T-helper 1 cell (primary cell): ENCODE measurements at places on chromosomes 4 and X.

DNA sequence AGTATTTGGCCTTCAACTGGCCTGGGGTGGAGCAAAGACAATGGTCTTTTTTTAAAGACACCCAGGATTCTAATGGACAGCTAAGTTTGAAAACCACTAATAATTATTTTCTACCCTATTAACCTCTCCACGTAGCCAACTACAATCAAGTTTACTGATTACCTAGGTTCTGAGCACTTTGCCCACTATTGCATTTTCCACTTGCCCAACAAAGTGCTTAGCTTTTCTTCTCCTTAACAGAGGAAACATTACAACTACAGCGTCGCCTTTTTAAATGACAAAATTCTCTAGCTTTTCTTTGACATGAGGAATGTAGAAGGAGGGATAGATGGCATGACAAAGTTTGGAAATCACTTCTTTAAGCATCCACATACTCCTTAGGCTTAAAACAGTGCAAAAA lies 2.0 kb downstream of the CHIC2 start:
- no peak for DNase-seq

- no peak for DNase-seq
Observed at GRCh38 chr4:82524570-82525152, 37.1 kb downstream of the TMEM150C start.

DNA sequence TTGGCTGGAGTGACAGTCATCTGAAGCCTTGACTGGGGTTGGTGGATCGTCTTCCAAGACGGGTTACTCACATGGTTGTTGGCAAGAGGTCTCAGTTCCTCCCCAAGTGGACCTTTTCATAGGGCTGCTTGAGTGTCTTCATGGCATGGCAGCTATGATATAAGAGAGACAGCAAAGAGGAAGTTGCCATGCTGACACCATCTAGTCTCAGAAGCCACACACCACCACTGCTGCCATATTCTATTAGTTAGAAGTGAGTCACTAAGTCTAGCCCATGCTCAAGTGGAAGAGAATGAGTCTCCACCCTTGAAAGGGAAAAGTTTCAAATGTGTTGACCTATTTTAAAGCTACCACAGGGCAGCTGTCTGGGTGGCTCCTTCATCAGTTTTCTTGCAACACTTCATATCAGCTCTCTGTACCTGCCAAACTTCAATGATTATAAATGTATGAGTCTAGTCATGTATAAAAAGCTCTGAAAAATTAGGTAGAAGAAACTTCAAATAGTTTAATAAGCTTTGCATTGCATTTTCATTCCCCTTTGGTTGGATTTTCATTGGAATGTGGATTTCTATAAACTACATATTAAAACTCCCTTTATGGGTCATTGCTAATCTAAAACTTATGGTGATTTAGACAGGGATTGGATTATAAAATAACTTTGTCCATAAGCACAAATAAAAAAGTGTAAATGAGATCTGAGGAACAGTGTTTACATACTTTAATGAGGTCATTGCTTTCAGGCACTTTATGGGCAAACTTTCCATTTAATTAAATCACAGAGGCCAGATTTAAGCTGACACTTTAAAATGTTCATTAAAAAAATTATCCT lies 68.0 kb upstream of the ATXN3L start:
- DNase-seq = peak; percentile 35

DNA sequence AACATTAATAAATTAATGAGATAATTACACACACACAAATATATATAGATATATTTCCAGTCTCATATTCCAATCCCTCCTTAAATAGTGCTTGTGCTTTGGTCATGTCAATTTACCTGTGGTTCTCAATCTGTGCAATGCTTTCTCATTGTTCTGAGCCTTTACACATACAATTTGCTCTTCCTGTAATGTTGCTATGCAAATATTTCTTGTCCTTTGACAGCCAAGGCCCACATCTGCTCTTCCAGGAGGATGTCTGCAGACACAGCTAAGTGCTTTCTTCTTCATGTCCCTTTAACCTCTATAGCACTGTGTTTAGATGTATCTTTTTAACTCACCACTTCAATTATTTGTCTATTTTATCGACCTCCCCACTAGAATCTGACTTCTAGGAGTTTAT lies 67.3 kb upstream of the RAPGEF2 start:
- DNase-seq = no peak

- DNase-seq = no peak
Observed at GRCh38 chr4:119238068-119238722, 25.7 kb downstream of the USP53 start.

DNA sequence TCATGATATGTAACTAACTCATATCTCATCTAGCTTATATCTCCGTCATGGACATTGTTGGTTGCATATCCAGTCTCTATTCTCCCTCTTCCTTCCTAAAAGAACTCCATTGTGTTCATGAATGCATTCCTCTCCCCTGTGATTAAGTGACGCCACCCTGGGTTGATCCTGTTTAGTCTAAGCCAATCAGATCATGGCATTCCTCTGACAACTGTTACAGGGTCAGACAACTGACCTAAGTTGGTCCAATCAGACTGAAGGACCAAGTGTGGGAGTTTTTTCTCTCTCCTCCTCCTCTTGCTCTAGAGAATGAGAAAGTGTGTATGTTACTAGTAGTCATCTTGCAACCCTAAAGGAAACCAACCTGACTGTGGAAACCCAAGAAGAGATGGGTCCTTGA lies 3.6 kb downstream of the APOO start:
- DNase-seq = no peak

DNA sequence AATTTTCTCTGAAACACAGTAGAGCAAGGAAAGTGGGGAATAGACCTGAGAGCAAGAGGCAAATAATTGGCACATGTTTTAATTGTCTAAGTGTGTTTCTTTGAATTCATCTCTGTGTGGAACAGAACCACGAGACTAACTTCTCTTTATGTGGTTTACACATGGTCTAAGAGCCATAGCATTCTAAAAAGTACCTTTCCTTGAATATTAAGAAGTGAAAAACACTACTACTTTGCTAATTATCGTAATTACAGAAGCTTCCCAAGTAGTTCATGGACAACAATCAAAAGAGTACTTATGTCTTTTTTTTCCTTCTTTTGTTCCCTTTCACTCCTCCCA lies 2.9 kb upstream of the CYBB start:
- no peak for DNase-seq

GRCh38 chr4:139692309-139693012 lies 26.8 kb downstream of the MGST2 start:
- no peak for DNase-seq

DNA sequence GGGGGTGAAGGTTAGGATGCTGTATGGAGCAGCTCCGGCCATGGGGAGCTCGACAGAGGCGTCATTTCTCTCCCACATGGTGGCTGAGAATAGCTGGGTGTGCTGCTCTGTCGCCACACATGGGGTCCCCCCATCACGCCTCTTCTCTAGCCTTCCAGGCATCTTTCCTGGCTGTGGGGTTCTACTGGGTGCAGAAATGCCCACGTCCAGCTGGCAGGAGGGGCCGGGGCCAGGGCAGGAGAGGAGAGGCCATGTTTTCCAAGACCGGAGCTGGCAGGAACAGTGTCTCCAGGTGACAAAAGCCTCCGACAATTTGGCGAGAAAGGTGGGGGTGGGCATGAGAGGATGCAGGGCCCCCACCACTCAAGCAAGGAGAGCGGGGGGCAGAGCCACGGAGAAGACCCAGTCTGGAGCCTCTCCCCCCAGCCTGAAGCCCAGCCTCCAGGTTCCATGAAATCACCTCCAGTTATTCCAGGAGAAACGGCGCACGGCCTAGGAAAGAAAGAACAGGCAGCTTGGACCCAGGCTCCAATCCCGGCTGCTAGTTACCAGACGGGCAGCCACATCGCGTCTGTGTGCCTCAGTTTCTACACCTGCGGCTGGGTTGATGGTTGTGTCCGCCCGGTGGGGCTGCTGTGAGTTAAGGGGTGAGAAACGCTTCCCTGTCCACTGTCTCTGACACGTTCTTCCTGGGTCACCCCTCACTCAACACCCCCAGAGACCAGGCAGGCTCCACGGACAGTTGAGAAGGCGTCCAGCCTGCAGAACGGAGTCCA lies 27.4 kb upstream of the SPON2 start:
- DNase-seq = no peak

DNA sequence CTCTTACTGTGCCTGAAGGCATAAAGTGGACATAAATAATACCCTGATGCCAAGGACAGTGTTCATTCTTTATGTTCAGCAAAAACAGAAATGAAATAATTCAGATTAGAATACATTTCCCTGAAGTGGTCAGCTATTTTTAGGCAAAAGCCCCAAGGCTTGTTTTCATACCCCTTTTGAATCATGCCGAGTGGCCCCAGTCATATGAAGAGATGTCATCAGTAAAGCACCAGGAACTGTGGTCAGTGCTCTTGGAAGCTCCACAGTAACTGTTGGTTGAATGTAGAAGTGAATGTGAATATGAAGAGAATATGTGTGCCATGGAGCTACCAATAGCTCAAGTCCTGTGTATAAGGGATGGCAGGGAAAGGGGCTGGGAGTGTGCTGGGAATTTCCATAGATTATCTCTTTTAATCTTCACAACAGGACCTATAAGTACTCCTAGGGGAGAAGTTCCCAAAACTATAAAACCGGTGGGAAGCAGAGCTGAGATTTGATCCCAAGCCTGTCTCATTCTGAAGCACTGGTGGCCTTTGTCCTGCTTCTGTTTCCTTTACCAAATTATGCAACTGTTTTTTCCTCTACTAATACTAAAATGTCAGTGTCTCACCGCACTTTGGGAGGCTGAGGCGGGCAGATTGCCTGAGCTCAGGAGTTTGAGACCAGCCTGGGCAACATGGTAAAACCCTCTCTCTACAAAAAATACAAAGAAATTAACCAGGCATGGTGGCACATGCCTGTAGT lies 52.6 kb downstream of the FNIP2 start:
- no peak for DNase-seq

DNA sequence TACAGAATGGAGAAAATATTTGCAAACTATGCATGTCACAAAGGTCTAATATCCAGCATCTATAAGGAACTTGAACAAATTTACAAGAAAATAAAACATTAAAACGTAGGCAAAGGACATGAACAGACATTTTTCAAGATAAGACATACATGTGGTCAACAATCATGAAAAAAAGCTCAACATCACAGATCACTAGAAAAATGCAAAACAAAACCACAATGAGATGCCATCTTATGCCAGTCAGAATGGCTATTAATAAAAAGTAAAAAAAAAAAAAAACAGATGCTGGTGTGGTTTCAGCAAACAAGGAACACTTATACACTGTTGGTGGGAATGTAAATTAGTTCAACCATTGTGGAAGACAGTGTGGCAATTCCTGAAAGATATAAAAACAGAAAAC lies 75.8 kb upstream of the IL13RA2 start:
- DNase-seq = no peak

- no peak for DNase-seq
Observed at GRCh38 chrX:130531066-130531465, 129.3 kb downstream of the RBMX2 start.

- no peak for DNase-seq
Observed at GRCh38 chrX:79110731-79111130, 33.8 kb upstream of the GPR174 start.

DNA sequence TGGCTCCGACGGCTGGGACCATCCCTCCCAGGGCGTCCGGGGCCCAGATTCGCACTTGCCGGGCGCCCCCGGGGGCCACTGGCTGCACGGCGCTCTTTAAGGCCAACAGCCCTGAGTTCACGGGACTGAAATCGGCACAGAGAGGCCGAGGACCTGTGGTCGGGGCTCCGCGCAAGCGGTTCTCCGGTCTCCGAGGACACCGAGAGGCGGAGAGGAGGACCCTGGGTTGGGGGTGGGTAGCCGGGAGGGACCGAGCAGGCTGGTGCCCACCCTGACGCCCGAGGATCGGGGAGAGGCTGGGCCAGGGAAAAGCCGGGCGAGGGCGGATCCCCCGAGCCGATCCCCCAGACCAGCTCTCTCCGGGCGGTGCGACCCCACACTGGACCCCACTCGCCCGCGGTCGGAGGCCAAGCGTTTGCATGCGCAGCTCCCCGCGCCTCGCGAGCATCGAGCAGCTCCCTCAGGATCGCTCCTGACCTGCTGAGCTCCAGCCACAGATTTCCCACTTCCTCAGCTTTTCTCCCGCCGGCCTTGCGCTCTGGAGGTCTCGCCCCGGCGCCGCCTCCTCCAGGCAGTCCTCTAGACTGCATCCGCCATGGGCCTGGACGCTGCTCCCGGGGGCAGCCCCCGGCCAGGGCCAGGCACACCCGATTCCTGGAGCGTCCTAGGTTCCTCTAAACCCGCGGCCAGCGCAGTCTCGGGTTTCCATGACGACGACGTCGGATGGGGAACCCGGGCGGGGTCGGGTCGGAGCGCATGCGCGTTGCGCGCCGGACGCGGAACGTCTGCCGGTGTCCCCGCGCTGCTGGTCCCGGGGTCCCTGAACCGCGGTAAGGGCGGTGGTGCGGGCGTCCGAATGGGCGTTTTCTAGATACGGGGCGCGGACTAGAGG lies 17.6 kb upstream of the NAT8L start:
- DNase-seq = peak; percentile 70

DNA sequence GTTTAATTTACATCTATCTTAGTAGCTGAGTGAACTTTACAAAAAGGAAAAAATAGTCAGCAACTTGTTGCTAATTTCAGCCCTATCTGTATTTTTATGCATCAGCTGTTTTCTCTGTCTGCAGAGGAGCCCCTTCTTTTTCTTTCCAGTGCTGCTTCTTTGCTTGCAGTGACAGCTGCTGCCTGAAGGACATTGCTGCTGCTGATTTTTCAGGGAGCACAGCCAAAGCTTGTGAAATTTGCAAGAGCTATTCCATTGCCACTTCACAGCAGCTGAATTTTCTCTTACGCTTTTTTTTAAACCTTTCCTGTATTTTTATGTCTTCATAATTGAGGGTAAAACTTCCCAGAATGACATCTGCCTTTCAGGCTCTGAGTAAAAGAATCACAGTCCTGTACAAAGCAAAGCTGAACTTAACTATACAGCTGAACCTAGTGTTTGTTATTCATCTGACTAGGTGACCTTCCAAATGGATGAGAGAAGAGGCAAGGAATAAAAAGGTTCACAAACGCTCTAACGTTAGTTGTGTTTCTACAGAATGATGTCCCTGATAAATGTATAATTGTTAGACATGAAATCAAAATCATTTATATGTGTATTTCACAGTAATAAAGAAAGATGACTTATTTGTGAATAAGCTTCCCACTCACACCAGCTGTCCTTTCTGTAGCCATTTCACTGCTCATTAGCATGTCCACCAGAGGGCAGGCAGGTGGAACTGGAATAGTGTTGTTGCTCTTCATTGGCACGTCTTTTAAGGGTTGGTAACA lies 541.4 kb downstream of the ADGRL3 start:
- DNase-seq = no peak

DNA sequence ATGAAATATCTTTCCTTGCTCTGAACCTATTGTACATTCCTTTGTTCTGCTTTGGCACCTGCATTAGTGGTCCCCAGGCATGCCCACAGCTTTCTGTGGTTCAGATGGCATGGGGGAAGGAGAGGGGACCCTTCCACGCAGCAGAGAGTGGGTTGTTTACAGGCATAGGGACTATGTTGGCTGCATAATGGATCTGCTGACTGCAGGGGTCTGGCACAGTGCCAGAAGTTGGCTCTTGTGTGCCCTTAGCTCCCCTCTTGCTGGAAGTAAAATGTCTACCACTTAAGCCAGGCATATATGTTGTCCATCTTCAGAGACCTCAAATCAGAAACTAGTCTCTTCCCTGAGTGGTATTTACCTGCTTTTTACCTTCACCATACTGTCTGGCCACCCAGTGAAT lies 651.9 kb upstream of the PCDH7 start:
- DNase-seq = no peak
